Dermis microvascular lymphatic vessel endothelial cell (primary cell): ENCODE measurements at places on chromosomes 16 and 17. TPM values are rescaled to one million over a fixed set of nuclear protein-coding genes. Genes with fewer than 3 reads are reported as not detected.

DNA sequence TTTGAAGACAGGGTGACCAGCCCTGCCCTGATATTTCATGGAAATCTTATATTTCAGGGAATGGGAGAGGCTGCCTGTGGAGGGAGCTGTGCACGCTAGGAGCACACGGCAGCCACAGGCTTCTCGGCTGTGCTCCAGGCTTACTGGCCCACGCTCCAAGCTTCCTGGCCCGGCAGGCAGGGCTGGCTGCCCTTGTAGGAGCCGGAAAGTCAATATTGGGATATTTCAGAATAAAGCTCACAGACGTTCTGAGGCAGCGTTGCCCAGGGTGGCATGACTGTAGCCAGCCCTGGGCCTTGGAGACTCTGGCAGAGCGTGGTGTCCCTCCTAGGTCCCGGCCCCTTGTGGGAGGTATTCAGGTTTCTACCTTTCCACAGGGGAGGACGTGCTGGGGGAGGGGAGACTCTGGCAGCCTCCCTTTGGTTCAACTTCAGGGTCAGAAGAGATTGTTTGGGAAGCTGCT, 95.6 kb downstream of the NPIPB11 start:
- no peak for DNase-seq

- no peak for DNase-seq
Observed at GRCh38 chr17:36942631-36943125, 5.4 kb downstream of the LHX1 start.

DNA sequence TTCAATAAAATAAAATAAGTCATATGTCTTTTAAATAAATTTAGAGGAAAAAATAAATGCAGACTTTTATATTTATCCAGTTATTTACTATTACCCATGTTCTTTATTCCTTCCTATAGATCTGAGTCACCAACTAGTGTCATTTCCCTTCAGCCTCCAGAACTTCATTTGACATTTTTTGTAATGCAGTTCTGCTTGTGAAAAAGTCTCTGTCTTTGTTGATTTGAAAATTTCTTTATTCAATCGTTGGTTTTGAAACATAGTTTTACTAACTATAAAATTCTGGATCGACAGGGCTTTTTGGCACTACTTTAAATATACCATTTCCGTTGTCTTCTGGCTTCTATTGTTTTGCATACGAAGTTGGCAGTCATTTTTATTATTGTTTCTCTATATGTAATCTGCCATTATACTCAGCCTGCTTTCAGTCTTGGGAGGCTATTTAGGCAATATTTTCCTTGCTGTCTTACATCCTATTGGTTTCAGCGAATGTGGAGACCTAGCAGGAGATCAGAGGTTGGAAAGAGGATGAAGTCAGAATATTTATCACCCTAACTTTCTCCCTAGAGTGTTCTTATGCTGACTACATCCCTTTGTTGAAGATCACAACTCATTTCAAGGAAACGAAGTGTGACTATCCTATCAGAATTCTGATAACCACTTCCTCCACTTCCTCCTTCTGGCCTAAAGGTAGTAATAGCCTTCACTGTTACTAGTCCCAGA, 42.0 kb upstream of the SLC6A2 start:
- peak; percentile 12 for DNase-seq

- no peak for DNase-seq
Observed at GRCh38 chr17:10875430-10875851, 37.6 kb upstream of the PIRT start.

GRCh38 chr17:17354560-17355349, 51.6 kb downstream of the NT5M start:
- peak; percentile 43 for DNase-seq

GRCh38 chr17:56948491-56948890, 12.4 kb downstream of the COIL start:
- DNase-seq: no peak

DNA sequence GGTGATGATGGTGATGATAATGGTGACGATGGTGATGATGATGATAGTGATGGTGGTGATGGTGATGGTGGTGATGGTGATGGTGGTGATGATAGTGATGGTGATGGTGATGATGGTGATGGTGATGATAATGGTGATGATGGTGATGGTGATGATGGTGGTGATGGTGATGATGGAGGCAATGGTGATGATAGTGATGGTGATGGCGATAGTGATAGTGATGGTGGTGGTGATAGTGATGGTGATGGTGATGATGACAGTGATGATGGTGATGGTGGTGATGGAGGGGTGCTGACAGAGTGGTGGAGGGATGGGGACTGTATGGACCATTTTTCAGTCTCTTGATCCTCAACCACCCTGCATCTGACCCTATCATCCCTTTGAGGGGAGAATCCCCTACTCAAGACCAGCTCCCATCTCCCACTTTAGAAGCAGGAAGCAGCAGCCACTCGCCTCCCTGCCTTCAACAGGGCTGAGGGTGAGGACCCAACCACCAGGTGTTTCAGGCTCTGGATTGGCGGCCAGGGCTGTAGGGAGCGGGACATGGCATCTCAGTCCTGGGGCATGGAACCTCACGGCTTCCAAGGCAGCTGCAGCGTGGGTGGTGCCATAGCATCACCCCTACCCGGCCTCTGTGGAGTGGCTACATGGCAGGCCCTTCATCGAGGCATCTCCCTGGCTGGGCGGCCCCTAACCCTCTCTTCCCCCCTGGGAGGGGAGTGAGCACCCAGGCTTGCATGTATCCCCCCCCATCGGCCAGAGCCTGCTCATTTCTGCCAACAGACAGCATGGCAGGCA, 4.5 kb downstream of the FSCN2 start:
- DNase-seq: no peak

DNA sequence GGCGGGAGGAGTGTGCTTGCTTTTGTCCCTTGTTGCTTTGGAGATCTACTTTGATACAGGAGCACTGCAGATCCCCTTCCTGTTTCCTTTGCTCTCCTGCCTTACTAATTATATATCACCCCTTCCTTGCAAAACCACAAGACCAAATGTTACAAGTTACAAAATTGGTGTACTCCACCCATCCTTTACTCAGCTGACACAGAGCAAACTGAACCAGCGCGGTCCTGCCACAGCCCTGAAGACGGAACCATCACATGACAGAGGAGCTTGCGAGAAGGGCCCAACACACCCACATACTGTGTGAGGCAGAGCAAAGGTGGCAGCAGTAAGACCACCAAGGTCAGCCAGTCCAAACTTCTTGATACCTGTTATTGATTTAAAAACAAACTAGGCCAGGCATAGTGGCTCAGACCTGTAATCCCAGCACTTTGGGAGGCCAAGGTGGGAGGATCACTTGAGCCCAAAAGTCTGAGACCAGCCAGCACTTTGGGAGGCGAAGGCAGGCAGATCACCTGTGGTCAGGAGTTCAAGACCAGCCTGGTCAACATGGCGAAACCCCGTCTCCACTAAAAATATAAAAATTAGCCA, 33.2 kb downstream of the CYTH1 start:
- DNase-seq: no peak

GRCh38 chr16:17374668-17375255, 96.0 kb downstream of the XYLT1 start:
- DNase-seq: no peak

GRCh38 chr17:18967916-18968315, 16.0 kb downstream of the SLC5A10 start:
- no peak for DNase-seq

DNA sequence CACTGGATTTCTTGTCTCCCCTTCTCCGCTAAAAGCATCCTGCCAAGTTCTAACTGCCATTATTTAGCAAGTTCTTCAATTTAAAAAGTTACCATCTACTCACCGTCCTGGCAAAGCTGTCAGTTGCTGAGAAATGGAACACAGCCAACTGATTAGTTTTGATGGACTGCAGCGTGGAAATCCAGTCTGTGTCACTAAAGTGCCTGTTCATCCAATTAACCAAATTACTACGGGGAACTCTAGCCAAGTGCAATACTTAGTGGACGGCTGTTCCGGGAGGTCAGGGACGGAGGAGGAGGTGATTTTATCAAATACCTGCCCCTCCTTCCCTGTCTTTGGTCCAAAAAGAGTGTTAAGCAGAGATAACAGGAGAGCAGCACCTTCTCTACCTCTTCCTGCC, 260.7 kb downstream of the MAF start:
- DNase-seq: no peak

DNA sequence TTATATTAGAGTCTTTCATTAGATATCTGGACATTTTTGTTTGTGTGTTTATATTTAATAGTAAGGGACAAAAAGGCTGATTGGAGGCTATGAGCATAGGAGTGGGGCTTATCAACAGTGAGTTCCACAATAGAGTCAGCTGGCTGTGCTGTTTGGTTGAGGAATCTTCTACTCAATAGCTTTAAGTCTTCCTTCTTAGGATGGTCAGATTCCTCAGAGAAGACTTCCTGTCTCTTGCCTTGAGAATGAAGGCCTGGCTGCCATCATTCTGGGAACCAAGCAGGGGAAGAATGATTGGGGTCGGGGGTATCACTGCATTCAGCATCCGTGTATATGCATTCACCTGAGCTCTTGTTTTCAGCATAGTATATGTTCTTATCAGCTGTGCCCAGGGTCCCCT, 31.9 kb upstream of the ABCC11 start:
- DNase-seq: no peak

CCDC200 gene
- not detected in 2 replicates for total RNA-seq

CDH3 gene
- under 0.01 TPM in 1 of 2 replicates, not detected in the other for total RNA-seq

PABPN1L gene
- total RNA-seq: not detected in 2 replicates

CDRT15L2 gene
- total RNA-seq: not detected in 2 replicates

HSPB9 gene
- total RNA-seq: under 0.01 TPM in 1 of 2 replicates, not detected in the other
